ENCODE measurements at places on chromosomes 7 and 10.

DNA sequence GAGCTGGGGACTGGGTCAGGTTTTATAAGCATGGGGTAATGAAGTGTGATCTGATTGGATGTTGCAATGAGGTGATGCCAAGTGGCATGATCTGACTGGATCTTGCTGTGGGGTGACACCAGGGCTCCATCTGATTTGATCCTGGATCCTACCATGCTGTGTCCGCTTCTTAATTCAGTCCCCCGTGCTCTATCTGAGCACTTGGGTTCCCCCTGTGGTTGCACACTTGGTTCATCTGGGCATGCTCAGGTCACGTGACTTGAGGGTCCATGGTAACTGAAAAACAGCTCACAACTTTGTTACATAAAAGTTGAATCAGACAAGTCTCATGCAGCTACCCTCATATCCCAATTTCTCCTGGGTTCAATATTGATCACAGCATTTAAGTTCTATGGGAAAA, 448.6 kb upstream of the NRP1 start:
- DNase-seq, result no peak

- no peak for DNase-seq
These were observed 189.1 kb upstream of the PRSS1 start for GRCh38 chr7:142560166-142560565.

- no peak for DNase-seq
These were observed 138.9 kb downstream of the CACNB2 start for GRCh38 chr10:18279173-18279572.

DNA sequence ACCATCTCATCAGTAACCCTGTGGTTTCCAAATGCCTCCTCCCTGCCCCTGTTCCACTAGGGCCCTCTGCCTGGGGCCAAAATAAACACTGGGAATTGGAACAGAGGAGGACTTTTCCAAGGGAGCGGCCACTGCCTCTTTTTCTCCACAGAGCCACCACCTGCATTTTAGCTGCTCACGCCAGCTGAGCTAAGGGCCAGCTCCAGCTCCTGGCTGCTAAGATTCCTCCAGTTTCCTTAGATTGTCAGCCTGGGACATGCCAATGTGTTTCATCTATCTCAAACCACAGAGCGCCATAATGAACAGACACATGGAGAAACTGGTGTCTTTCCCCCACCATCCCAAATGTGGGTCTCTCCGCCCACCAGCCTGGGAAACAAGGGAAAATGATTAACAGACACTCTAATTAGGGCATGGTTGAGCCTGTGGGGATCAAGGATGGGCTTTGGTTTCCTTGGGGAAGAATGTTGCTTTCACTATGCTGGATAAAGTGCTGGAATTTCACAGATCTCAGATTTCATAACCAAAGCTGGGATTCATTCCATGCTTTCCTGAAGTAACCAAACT, 52.2 kb downstream of the ASB13 start:
- DNase-seq, result no peak

GRCh38 chr7:32943252-32944030, 13.8 kb upstream of the FKBP9 start:
- DNase-seq, result no peak

- no peak for DNase-seq
These were observed 363.4 kb upstream of the PFKP start for GRCh38 chr10:2703953-2704352.

DNA sequence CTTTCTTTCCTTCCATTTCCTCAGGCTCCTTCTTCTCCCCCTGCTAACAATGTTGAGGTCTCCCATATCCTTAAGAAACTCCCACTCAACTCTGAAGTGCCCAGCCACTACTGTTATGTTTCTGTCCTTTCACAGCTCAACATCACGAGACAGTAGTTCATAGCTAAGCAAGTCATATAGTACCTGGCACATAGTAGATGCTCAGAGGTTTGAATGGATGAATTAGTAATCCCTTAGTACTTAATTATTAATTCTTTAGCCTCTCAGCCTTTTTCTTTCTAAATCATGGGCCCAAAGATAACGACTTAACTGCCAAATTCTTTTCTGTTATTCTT, 22.6 kb downstream of the CSGALNACT2 start:
- no peak for DNase-seq

DNA sequence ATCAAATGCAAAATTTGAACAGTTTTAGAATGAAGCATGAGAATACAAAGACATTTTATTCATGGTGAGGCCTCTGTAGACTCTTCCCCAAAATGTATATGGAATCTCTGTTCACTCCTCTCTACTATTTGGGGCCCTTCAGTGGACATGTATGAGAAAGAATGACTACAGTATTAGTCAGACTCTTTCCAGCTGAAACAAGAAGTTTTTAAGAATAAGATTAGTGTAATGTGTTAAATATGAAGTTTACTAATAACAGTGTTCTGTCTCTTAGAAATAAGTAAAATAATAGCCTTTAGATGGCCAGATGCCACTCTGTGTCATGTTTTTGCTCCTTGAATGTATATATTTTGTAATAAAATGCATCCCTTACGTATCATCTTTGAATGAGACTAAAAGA, 585.6 kb downstream of the SUGCT start:
- DNase-seq, result no peak

GRCh38 chr7:157662981-157663716, 326.3 kb downstream of the DNAJB6 start:
- DNase-seq, result no peak

DNA sequence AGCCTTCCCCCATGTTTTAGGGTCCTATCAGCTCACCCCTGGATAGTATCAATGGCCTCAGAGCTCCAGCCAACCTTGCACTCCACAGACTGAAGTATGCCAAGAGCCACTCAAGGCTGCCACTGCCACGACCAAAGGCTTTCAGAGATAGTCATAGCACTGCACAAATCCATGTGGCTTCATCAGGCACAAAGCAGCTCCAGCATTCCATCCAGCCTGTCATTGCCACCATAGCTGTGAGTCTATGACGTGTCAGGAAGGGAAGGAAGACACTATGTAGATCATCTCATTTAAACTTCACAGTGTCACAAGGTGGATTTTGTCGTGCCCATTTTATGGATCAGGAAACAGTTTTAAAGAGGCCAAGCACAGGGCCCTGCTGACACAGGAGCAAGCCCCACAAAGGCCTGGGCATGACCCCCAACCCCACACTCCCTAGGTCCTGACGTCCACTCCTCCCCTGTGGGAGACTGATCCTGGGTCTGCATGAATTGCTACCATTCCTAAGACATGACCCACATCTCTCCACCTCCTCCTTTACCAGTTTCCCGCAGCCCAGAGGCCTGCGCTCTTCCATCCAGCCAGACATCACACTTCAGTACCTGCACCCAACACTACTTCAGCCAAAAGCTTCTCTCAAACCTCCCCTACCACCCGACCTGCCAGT, 119.4 kb downstream of the DIP2C start:
- no peak for DNase-seq

GRCh38 chr7:19248115-19248514, 102.9 kb upstream of the FERD3L start:
- no peak for DNase-seq

DNA sequence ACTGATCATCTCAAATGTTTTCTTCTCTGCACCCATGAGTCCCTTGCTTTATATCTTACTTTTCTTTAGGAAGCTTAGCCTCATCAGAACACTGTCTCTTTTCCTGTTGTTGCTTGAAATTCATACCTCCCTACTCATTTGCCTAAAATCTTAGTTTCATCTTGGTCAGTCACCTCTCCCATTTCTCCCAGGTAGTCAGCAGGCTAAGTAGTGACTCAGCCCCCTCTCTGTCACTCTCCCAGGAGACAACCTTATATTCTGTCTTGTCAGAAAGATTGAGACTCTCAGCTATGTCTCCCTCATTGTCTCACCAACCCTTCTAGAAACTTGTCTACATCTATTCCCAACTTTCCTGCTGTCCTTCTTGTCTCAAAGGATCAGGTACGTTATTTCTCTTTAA, 280.9 kb downstream of the BBS9 start:
- DNase-seq, result no peak

GRCh38 chr7:40850017-40850416, 715.2 kb downstream of the SUGCT start:
- no peak for DNase-seq

GRCh38 chr10:129871966-129872365, 92.1 kb downstream of the EBF3 start:
- no peak for DNase-seq

DNA sequence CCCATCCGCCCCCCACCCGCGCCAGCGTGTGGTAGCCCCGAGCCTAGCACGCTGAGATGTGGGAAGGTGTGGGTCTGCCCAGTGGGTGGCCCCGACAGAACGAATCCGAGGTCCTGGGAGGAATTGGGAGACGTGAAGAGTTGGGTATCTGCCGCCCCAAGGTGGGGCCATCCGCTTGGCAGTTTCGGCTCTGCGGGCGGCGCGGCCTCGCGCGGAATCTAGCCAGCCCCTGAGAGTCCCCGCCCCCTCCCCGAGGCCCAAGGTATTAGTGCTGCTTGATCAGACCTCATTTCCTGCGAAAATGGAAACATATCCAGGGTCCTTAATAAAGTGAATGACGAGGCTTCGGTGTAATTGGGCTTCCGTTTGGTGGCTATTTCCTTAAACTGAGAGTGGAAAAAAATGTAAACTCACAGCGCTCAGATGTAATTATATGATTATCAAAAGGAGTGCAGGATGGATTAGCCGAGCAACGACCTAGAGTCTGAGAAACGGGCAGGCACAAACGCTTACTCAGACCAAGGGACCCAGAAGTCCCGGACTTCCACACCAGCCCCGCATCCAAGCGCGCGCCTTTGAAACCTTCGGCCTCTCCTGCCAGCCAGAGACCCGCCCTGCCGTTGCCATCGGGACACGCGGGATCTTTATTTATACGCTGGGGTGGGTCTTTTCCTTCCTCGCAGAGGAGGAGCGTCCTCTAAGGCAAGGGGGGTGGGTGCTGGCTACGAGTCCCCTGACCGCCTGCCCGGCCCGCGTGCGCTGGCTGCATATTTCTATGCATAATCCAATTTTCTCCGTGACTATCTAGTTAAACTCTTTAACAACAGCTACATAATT, 12.8 kb downstream of the LBX1 start:
- DNase-seq, result no peak

DNA sequence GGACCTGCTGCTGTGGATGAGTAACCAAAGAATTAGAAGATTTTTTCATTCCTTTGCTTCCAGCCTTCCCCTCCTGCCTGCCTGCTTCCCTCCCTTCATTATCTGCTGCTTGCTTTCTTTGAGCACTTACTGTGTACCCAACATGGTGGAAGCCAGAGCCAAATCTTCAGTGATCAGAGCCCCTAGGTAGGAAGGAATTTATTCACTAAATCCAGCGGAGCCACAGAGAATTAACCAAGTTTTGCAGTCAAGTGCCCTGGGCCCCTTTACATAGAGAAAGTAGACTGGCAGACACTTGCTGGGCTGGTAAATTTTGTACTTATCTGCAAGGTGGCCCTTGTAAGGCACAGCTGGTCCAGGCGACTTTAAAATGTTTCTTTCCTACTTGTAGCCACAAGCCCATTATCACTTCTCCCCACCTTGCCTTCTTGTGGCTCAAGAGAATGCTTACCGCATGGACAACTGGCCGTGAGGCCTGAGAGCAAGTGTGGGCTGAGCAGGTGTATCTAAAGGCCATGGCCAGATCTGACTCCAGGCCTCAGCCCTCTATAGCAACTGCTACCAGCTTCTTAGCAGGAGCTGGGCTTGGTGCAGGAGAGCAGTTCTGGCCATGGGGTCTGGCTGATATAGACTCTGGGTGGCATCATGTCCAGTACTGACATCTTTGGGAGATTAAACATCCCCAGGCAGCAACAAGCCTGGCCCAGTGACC, 11.1 kb downstream of the UNC5B start:
- no peak for DNase-seq

DNA sequence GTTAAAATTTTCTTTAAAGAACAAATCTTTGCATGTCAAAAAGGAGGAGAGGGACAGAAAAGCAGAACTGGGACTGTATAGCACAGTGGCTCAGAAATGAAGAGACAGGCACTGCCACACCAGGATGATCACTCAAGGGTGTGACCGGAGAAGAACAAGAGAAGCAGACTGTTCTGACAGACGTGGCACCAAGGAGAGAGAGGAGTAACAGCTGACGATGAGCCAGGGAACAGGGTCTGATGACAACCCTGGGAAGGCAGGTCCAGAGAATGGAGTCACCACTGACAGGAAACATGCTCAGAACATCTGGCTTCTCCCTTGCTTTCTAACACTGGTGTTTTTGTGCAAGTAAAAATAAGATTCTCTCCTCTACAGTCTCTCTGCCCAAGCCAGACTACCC, 14.6 kb upstream of the VAX1 start:
- no peak for DNase-seq

DNA sequence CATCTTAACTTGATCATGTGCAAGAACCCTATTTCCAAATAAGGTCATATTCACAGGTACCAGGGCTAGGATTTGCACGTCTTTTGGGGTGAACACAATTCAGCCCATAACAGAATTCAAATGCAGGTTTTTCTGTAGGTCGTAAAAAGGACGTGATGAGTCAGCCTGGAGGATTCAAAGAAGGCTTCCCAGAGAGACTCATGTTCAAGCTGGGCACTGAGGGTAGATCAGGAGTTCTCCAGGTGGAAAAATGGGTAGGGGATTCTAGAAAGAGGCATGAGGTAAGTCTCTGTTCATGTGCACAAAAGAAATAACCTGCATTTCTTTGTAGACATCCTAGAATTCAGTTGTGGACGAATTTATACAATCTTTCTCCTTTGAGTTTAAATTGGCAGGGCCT, 160.4 kb downstream of the RPS24 start:
- no peak for DNase-seq

- no peak for DNase-seq
These were observed 217.5 kb downstream of the SNX13 start for GRCh38 chr7:17722798-17723197.

GRCh38 chr7:80806663-80807062, 112.2 kb downstream of the SEMA3C start:
- no peak for DNase-seq

DNA sequence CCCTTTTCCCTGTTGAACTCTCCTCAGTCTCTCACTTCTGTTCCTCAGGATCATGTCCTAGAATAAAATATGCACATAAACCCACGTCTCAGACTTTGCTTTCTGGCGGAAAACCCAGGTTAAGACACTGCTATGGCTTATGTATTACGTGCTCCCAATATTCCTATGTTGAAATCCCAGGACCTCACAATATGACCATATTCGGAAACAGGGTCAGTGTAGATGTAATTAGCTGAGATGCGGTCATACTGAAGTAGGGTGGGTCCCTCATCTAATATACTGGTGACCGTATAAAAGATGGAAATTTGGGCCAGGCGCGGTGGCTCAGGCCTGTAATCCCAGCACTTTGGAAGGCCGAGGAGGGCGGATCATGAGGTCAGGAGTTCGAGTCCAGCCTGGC, 59.9 kb downstream of the KIAA1549 start:
- DNase-seq, result no peak

Measured in stimulated activated naive B cell treated with anti-CD40 and anti-IgM and Interleukin-4, amounts not matched to agents 10 μg/mL and 1 μg/mL and 100 μg/mL, for 72 hours (primary cell).